ENCODE measurements at places on chromosomes 1 and 21.

DNA sequence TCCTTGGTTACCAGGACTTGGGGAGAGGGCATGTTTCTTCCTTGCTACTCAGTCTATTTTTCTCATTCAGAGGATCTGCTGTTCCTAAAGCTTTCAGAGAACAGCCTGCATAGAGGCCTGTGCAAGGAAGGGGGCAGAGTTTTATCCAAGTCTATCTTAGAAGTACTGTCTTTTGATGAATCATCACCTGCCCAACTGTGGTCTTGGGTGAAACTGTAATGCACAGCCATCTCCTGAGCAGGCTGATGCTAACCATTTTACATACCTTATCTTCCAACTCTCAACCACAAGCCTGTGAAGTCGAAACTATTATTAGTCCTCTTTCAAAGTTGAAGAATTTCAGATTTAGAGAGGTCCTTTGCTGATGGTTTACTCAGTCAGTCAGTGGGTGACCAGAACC lies 368.0 kb downstream of the HHAT start:
- DNase-seq, result no peak

- no peak for DNase-seq
Observed at GRCh38 chr1:38973659-38974437, 17.2 kb upstream of the AKIRIN1 start.

GRCh38 chr1:37448185-37448584 lies 26.2 kb upstream of the ZC3H12A start:
- DNase-seq, result no peak

- no peak for DNase-seq
Observed at GRCh38 chr1:154629061-154629674, 21.2 kb upstream of the ADAR start.

DNA sequence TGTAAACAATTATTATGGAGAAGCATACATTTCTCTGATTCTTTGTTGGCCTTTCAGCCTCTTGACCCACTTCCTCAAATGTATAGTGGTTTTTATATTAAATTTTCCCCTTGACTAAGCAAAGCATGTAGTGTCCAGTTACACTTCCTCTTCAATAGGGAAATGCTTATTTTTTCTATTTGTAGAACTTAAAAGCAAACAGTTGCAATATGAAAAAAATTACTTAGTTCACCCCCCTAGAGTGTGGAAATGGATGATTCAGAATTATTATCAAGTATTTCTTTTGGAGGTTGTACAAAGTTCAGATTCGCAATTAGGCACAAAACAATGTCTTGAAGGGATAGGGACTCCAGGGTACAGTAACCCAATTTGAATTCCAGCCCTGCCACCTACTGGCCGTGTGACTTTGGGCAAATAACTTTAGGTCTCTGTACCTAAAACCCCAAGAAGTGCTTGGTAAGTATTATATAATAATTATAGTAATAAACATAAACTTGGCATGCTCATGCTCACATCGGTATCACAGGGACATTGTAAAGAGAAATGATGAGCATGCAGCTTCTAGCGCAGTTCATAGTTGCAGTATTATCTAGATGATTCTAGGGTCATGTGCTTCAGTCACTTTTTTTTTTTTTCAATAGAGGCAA lies 28.6 kb upstream of the IFNGR2 start:
- DNase-seq, result peak; percentile 38
